NCI-H1930 (cell line): ENCODE measurements at places on chromosomes 4 and X.

GRCh38 chr4:105196523-105197145 is 50.0 kb downstream of the TET2 start:
- DNase-seq = no peak

GRCh38 chr4:42709392-42710065 is 52.6 kb upstream of the ATP8A1 start:
- DNase-seq = no peak

GRCh38 chr4:3634281-3634857 is 102.1 kb upstream of the LRPAP1 start:
- no peak for DNase-seq

DNA sequence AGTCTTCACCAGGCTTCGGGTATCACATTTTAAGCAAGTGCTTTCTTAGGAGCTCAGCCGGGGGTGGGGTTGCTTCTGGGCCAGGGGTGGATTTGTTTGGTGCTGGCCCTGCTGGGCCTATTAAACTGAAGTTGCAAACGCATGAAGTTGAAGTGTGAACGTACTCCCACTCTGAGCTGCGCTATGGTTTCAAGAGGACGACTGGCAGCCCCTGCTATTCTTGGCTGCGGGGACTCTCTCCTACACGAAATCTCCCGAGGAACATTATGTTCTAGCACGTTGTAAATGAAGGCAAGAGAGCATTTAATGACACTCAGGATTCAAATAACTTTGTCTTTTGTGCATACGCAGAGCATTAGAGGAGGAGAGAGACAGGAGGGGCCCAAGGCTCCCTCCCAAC is 401.3 kb upstream of the BOD1L1 start:
- DNase-seq = no peak

GRCh38 chr4:19478791-19479190 is 772.9 kb upstream of the SLIT2 start:
- DNase-seq = no peak

- no peak for DNase-seq
These were observed 464.7 kb upstream of the FAM47C start for GRCh38 chrX:36543499-36543898.

GRCh38 chr4:87559090-87559837 is 30.1 kb upstream of the SPARCL1 start:
- DNase-seq = no peak
